H7 (cell line): ENCODE measurements at places on chromosomes 3 and 15.
A peak's percentile ranks its signal among the peaks of the same experiment; 100 is the strongest.

GRCh38 chr3:191959876-191960413 lies 499.0 kb downstream of the PYDC2 start:
- DNase-seq = no peak

DNA sequence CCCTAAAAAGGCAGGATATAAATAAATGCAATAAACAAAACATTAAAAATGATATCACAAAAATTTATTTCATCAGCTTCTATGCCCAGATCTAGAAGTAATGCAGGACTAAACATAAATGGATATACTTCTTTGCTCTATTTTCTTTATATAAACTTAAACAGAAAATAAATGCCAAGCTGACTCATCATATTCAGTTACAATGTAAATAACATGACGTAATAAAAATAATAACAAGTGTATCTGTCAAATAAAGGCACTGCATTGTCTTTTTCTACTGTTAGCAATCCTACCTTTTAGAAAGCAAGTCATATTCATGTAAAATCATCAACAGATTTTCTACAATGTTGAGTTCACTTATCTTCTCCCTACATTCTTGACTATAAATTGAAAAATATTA lies 61.6 kb downstream of the NEK10 start:
- DNase-seq = no peak

DNA sequence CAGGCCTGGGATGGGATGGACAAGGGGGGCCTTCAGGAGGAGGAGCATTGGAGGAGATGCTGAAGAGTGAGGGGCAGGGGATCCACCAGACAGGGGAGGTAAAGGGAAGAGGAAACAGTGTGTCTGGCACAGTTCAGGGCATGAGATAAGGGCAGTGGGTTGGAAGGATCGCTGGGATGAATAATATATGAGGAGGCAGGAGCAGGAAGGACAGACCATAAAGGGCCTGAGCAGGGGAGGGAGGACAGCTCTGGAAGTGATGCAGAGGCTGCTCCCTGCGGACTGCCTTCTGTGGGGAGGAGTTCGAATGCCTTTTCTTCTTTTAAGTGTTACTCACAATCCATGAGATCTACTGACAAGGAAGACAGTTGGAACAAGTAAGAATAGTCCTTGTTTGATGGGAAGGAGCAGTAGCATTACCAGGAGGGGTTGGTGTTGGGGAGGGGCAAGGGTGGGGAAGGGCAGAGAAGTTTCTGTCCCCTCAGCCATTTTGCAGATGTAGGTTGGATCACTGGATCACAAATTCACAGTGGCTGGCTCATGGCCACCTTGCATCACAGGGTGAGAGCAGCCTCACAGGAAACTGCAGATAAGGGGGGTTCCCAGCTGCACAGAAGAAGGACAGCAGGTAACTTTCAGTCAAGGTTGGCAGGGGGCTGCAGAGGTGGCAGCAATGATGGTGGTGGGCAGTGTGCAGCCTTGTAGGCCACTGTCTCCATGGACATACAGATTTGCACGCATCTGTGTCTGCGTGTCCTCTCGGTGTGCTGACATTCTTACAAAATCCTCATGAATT lies 91.9 kb upstream of the SNRPN start:
- DNase-seq = no peak

DNA sequence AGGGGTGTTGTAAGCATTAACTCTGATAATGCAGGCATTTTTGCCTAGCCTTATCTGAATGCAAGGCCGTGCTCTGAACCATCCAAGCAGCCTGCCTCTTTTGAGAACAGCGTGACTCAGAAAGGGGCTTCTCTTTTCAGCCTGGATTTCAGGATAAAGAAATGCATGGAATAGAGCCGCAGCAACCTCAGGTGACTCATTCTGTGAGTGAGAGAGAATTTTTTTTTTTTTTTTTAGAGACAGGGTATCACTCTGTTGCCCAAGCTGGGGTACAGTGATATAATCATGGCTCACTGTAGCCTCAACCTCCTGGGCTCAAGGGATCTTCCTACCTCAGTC lies 20.6 kb upstream of the PDE8A start:
- no peak for DNase-seq

GRCh38 chr3:142165194-142165593 lies 15.8 kb upstream of the TFDP2 start:
- DNase-seq = no peak

- no peak for DNase-seq
Observed at GRCh38 chr15:47870300-47870955, 153.1 kb downstream of the SEMA6D start.

GRCh38 chr3:136929977-136930670 lies 27.7 kb upstream of the IL20RB start:
- DNase-seq = no peak

DNA sequence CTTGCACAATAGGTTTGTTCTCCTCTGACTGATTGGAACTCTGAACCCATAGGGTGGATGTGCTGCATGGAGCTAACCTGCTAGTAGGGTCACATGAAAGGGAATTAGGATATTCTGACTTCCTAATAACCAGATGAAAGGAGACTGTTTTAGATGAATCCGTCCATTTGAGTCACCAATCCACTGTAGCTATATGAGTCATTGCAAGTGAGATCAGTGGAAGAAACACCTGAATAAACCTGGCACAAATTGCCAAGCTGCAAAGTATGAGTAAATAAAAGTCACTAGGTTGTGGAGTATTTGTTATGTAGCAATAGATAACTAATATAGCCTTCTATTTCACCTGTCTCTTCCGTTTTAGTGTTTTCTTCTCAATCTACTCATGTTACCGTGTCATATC lies 584.4 kb downstream of the PDCD6IP start:
- DNase-seq = no peak

GRCh38 chr3:120418866-120419490 lies 31.8 kb downstream of the FSTL1 start:
- peak; percentile 47 for DNase-seq

GRCh38 chr3:170992854-170993253 lies 33.7 kb downstream of the SLC2A2 start:
- no peak for DNase-seq

DNA sequence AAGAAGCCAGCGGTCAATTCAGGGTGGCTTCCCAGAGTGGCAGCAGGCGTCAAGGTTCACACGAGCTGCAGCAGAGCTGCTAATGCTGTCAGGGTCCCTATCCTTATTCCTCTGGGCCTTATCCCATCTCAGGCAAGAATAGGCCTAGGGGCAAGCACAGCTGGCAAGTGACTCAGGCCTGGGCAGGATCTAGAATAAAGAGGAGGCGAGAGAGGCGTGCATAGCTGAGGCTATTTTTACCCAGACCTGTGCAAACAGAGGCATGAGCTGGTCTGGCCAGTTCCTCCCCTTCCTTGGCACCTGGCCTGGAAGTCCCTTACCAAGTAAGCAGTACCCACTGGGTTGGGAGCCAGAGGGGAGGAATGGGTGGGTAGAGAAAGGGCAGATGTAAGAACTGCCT lies 12.2 kb upstream of the VIPR1 start:
- no peak for DNase-seq

DNA sequence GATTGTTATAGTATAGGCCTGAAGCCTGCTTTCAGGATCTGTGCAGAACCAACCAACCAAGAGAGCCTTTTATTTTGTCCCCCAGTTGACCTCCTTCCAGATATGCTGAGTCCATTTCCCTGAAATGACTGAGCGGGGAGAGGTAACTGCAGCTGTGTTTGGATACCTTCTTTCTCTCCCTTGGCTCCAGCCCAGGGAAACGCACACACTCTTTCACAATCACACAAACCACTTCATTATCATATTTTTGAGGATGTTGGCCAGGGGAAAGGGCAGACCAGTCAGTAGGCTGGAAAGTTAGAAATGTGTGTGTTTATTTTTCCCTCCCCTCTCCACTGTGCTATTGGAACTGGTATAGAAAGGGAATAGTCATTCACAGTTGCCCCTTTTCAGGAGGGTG lies 417.7 kb upstream of the TBL1XR1 start:
- no peak for DNase-seq

DNA sequence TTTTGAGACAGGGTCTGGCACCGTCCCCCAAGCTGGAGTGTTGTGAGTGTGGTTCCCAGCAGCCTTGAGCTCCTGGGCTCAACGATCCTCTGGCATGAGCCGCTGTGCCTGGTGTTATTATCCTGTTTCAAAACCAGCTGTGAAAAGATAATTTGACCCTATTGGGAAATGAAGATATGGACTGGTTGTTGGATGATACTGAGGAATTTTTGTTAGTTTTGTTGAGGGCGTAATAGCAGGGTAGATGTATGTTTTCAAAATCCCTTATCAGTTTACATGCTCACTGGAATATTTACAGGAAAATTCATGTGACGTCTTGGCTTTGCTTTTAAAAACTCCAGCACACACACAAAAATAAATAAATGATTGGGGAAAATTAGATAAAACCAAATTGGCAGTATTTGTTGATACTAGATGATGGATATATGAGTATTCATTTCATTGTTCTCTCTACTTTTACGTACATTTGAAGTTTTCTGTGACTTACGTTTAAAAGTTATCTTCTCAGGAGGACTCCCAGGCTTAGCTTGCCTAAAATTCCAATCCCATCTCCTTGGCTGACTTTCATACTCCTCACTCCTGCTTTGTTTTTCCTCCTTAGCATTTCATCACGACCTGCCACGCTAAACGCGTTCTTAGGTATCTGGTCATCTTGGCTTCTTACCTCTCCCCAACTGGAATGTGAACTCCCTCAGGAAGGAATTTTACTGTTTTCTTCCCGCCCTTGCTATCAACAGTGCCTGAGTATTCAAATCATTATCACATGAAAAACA lies 56.8 kb upstream of the TFRC start:
- peak; percentile 72 for DNase-seq

GRCh38 chr3:64084640-64085039 lies 61.3 kb upstream of the PSMD6 start:
- no peak for DNase-seq

- no peak for DNase-seq
Observed at GRCh38 chr15:49435174-49435573, 12.1 kb downstream of the FGF7 start.

- DNase-seq = no peak
Observed at GRCh38 chr15:64610257-64610919, 150.0 kb downstream of the ZNF609 start.

GRCh38 chr3:132854856-132855535 lies 132.8 kb upstream of the NPHP3 start:
- DNase-seq = no peak

DNA sequence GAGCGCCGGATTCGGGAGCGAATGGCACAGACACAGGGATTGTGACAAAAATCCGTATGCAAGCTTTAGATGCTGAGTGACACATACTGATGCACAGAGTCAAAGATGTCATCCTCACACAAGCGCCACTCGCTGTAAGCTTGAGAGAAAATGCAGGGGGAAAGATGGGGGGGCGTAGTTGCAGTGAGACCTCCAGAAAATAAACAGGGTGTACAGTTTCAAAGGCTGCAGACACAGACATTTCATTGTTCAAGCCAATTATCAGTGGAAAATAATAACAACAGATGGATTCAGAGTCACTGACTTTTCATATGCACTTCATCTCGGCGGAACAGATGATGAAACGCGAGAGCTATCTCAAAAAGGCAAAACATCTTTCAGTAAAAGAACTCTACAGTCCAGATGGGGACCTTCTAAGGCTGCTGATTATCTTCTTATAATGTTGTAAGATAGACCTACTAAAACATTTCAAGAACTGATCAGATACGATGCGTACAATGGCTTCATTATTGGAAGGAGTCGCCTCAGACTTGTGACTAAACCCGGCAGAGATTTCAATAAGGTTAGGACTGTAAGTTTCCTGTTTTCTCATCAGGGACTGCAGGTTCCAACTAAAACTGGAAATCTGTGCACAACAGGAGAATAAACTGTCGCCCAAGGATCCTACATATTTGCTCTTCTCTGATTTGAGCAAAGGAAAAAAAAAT lies 275.4 kb downstream of the FOXP1 start:
- DNase-seq = no peak

DNA sequence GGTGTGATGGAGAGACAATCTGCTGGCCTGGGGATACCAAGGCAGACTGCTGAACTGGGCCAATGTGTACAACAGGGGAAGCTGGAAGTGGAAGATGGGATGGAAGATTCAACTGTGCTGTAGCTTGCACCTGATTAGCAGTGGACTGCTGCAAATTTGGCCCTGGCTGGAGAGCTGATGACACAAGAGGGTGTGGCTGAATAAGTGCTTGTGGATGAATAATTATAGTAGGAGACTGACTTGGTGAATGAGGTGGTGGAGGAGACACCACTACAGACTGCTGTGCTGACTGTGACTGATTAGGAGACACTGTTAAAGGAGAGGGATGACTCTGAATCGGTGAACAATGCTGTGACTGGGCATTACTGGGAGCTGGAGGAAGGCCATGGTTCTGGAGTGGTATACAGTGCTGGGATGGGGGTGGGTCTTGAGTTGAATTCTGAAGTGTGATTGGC lies 52.5 kb downstream of the PHC3 start:
- DNase-seq = no peak

GRCh38 chr3:53250453-53250852 lies 5.4 kb downstream of the TKT start:
- DNase-seq = no peak

DNA sequence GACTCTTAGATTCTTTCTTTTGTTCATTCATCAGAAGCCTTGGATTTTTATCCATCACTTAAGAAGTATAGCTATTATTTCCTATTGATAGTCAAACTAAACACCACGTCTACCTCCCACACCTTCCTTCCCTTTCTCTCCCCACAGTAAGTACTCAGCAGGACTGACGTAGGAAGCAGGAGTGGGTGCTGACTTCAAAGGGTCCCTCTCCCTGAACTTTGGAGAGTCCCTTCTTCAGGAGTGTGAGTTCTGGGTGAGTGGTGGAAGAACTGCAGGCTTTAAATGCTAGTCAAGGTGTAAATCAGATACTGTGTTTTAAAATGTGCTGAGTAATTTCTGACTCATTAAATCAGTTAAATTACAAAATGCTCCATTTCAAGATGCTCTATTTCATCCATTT lies 126.5 kb upstream of the BFSP2 start:
- no peak for DNase-seq

DNA sequence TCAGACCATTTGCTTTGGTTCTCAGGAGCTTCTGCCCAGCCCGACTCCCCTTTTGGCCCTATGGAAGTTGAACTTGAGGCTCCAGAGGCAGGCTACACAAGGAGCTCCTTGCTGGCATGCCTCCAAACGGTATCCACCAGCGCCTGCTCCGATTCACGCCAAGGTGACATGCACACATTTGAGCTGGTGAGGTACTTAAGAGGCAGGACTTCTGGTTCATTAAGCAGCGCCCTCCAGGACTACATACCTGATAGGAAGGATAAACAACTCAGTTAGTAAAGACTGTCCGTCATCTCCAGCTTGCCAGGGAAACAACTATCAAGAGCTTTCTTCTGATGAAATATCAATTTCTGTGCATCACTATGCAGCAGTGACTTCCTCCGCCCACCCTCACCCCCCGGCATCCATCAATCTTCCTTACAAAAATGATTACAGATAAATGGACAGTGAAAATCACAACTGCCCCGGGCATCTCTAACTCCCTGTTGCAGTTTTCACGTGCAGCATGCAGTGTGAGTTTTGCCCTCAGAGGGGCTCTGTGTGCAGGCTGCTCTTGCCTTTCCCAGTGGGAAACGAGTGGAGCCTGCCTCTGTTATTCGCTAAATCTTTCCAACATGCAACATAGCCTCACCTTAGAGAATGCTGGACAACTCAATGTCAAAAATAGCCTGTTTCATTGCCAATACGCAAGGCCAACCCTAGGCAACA lies 122.9 kb downstream of the ARRDC4 start:
- peak; percentile 40 for DNase-seq

GRCh38 chr3:85535517-85535916 lies 576.7 kb downstream of the CADM2 start:
- DNase-seq = no peak

- peak; percentile 33 for DNase-seq
Observed at GRCh38 chr3:67198374-67198773, 200.3 kb downstream of the KBTBD8 start.
